ENCODE measurements at places on chromosomes 12 and 14.

GRCh38 chr14:70755655-70756054 lies 53.7 kb downstream of the MAP3K9 start:
- peak; percentile 91 for DNase-seq

DNA sequence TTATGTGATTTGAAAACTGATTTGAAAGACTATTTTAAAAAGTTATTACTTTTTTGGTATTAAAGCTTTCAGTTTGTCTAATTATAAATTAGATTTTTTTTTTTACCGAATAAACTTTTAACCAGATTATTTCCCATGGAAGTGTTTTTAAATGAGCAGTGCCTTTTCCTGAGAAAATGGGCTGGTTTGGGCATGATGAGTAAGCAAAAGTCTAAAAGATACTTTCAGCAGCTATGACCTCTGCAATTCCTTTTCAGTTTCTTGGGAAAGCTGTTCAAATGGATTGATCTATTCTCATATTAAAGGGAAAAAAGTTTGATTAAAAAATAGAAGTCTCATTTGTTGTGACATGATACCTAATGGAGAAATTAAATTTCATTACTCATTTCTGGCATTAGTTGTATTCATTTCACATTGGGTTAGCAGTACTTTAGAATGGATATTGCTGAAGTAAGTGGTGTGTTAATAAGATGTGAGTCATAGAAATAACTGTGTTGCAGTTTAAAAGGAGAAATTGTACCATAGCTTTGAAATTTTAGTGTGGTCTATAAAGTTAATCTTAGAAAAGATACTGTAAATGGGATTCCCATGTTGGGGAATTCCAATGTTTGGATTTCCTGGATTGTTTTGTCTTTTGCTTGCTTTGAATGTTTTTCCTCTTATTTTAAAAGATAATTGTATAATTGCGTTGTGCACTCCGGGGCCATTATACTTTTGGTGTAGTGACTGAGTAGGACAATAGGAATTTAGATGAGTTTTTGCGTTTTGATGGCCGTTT lies 21.0 kb downstream of the KTN1 start:
- peak; percentile 53 for DNase-seq

DNA sequence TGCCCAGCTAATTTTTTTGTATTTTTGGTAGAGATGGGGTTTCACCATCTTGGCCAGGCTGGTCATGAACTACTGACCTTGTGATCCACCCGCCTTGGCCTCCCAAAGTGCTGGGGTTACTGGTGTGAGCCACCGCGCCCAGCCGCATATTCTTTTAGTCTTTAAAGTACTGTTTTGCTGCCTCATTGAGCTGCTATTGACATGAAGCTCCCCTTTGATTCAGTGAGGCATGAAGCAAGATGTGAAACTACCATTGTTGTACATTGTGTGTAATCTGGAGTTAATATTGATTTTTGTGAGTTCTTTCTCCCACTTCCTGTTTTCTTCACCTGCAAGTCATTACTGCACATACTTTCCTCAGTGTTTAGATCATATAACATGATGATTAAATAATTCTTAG lies 80.8 kb downstream of the MNAT1 start:
- no peak for DNase-seq

DNA sequence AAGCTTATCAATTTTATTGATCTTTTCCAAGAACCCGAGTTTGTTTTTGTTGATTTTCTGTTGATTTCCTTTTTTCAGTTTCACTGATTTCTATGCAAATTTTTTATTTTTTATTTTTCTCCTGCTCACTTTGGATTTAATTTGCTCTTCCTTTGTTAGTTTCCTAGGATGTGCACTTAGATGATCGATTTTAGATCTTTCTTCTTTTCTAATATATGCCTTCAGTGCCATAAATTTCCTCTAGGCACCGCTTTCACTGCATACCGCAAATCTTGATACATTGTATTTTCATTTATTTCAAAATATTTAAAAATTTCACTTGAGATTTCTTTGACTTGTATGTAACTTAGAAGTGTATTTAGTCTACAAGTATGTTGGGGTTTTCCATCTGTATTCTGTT lies 9.5 kb downstream of the TOGARAM1 start:
- DNase-seq: no peak

DNA sequence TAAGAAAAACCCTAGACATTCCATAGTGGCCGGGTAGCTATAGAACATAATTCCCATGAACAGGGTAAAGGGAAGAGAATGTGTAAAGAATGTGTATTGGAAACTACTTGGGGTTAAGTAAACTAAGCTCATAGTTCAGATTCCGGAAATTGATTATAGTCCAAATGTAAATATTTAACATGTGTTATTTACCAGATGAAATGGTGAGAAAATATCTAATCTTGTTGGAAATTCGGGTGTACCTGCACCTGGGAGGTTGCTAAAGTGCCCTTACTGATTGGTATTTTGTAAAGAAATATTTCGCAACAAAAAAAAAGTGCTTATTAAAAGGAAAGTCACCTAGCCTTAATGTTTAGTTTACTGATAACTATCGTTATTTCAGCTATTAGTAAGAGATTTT lies 14.4 kb downstream of the RASSF9 start:
- no peak for DNase-seq

DNA sequence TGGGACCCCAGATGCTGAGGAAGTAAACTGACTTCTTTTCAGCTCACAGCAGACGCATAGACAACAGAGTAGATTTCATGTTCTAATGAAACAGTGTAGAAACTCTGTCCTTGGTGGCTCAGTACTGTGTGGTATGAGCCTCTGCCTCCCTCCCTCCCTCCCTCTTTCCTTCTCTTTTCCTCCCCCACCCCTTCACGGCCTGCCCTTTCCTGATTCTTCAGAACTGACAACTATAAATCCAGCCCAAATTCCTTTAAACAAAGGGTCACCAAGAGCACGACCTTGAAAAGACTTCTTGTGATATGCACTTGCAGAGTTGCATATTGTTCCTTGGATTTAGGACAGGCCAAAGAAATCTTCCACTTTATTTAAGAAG lies 164.0 kb downstream of the ETV6 start:
- no peak for DNase-seq

GRCh38 chr12:51677284-51677968 lies 86.4 kb downstream of the SCN8A start:
- no peak for DNase-seq

DNA sequence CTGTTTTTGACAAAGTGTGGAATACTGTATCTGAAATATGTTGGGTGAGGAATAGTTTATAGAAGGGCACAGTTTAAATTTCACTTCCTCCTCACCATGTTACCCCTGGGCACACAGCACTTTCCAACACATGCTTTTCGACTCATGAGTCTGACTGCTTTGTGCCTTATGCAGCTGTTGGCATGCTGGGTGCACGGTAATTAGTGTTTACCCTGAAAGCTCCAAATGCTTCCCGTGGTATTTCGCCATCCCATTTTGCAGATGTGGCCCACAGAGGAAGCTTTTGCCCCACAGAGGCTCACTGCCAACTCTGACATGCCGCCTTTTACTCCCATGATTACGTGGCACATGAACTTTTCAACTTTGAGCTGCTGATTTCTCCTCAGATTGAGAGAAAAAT lies 168.6 kb downstream of the PRKCH start:
- no peak for DNase-seq

- DNase-seq: no peak
Observed at GRCh38 chr12:95083938-95084337, 10.5 kb upstream of the NR2C1 start.

DNA sequence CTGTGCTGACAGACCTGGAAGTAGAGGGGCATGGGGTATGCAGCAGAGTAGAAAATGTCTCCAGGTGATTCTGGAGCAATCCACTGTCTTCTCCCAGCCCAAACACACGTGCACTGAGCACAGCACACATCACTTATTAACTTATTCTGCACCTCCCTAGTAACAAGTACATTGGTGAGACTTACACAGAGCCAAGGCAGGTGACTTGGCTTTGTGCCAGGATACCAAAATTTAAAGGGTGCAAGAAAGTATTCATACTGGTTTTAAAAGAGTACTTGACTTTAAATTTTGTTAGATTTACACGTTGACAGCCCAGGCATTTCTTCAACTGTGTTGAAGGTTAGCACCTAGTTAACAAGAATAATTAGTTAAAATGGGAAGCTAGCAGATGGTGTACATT lies 11.1 kb upstream of the CARMIL3 start:
- no peak for DNase-seq

All from epithelial cell of esophagus (primary cell).